ENCODE measurements at places on chromosomes 2 and 18.
A peak's percentile ranks its signal among the peaks of the same experiment; 100 is the strongest.

- no peak for DNase-seq
- H3K4me1 ChIP-seq, result no peaks in the 10 kb centered on the region
- H3K27me3 ChIP-seq, result no peaks in the 10 kb centered on the region
Observed at GRCh38 chr2:215362562-215362904, 50.7 kb downstream of the ATIC start.

GRCh38 chr2:190996338-190996946 is 17.5 kb downstream of the STAT1 start:
- DNase-seq, result peak; percentile 49
- H3K36me3 ChIP-seq, result peaks cover 97% of the 10 kb centered on the region
- no peaks in the 10 kb centered on the region for H3K4me1 ChIP-seq
- H3K27me3 ChIP-seq, result no peaks in the 10 kb centered on the region
- H3K27ac ChIP-seq, result peak overlapping the region; percentile 9
- H3K4me3 ChIP-seq, result no peak overlapping the region

GRCh38 chr2:230861552-230862255 is 3.0 kb upstream of the ITM2C start:
- no peak for DNase-seq
- no peak overlapping the region for H3K27ac ChIP-seq
- H3K36me3 ChIP-seq, result no peaks in the 10 kb centered on the region

DNA sequence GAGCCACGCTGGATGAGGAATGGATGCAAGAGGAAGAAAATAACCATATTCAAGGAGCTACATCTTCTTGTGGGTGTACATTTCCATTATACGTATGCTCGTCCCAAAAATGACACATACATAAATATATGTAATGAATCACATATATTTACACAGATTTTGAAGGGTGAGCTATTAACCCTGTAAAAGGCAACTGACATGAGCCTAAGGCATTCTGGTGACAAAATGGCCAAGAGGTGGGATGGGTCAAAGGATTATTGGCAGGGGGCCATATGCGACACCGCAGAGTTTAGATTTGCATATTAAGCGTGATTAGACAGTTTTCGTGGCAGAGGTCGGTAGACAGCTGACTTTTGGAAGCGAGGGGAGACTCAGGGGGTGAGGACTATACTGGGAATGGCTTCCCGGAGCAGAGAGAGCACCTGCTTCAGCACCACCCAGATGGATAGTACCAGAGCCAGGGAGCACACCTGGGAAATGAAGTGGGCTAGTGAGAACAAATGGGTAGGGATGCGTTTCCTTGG is 431 bp upstream of the CNRIP1 start:
- DNase-seq, result no peak
- no peak overlapping the region for H3K4me3 ChIP-seq
- H3K4me1 ChIP-seq, result no peaks in the 10 kb centered on the region

GRCh38 chr18:45157576-45157975 is 457.7 kb upstream of the SLC14A2 start:
- H3K27ac ChIP-seq, result no peak overlapping the region
- DNase-seq, result no peak
- H3K27me3 ChIP-seq, result no peaks in the 10 kb centered on the region
- H3K36me3 ChIP-seq, result no peaks in the 10 kb centered on the region
- H3K4me1 ChIP-seq, result no peaks in the 10 kb centered on the region
- H3K4me3 ChIP-seq, result no peak overlapping the region

DNA sequence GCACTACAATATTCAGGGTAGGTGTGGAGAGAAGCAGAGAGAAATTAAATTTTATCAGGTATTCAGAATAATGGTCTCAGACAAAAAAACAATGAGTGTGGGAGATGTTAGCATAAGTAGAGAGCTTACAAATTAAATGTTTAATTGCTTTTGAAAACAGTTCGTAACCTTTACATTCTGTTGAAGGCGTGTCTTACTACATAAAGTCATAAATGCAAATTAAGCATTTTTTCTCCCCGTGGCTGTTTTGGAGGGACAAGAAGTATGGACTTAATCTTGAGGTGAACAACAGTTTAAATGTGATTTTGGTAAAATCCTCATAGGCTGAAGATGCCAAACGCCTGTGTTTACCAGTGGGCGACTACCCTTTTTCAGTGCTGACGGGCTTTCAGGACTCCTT is 55.8 kb downstream of the OXER1 start:
- H3K4me3 ChIP-seq, result no peak overlapping the region
- H3K27me3 ChIP-seq, result no peaks in the 10 kb centered on the region
- H3K27ac ChIP-seq, result no peak overlapping the region
- no peak for DNase-seq
- H3K4me1 ChIP-seq, result no peaks in the 10 kb centered on the region

DNA sequence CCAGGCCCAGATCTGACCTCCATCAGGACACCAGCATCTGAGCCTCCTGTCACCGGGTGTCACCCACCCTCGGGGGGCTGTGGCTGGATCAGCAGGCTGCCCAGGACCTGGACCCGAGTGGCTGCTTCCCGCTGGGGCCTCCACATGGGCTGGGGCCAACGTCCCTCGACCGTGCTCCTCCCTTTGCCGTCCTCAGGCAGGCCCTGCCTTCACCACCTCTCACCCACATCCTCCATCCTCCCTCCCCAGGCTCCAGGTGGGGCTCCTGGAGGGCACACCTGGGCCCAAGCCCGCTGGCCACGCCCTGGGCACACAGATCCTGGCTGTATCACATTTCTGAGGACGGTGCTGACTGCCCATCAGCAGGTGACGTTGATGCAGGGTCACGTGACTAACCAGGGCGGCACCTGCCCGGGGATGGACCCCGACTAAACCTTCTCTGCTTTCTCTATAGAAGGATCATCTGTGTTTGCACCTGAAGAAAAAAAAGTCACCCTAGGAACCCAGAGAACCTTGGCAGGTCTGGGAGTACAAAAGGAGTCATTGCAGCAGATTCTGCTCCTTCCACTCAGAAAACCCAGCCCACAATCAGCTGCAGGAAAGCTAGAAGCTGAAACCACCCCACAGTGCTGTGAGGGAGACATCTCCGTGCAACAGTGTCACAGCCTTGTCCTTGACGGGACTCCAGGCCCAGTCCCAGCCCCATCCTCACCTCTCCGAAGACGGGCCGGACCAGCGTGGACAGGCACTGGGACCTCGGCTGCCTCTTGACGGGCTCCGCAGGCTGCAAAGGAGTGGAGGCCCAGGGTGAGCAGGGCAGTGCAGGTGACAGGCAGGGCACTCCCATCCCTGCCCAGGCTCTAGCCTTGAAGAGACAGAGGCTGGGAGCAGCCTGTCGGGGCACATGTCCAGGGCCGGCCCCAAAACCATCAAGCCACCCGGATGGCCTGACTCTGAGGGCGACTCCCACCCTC is 11.2 kb downstream of the STK25 start:
- H3K36me3 ChIP-seq, result peaks cover 50% of the 10 kb centered on the region

- H3K36me3 ChIP-seq, result no peaks in the 10 kb centered on the region
- DNase-seq, result no peak
- no peak overlapping the region for H3K4me3 ChIP-seq
- H3K27ac ChIP-seq, result no peak overlapping the region
Observed at GRCh38 chr2:36820942-36821605, 124.6 kb downstream of the VIT start.

DNA sequence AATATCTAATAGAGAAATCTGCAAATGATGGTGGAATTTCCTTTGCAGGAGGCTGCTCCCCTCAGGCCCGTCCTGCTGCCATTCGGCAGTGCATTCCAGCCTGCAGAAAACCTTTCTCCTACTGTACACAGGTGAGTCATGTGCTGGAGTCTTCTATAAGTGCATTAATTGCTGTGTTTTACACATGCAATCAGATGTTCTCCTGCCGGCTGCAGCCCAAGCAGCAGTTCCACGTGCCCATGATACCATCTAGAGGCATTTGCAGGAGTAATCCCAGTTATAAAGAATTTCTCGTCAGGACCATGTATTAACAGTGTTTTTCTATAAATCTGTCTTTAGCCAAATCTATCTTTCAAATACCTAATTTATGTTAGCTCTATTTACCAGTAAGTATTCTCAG is 304.7 kb upstream of the HNMT start:
- H3K27me3 ChIP-seq, result no peaks in the 10 kb centered on the region
- H3K4me1 ChIP-seq, result no peaks in the 10 kb centered on the region
- no peak for DNase-seq
- no peaks in the 10 kb centered on the region for H3K36me3 ChIP-seq

DNA sequence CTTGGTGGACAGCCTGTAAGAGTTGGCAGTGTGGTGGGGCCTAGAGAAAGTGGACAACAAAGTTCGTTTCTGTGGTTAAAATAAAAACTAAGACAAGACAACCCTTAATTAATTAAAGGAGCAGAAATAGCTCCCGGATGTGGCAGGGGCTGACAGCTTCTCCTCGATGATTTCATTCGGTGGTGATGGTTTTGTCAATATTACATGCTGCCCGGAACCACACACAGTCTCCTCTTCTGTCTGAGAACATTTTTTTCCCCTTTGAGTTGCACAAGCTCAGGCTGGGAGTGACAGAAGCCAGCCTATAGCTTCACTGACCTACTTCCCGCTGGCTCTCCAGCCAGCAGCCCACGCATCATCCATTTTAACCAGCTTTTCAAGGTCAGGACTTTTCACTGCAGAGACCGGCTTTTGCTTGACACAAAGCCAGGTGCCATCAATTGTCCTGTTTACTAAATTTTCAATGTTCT is 378.8 kb downstream of the SLC4A3 start:
- no peaks in the 10 kb centered on the region for H3K27me3 ChIP-seq
- H3K4me1 ChIP-seq, result no peaks in the 10 kb centered on the region
- no peaks in the 10 kb centered on the region for H3K36me3 ChIP-seq
- no peak for DNase-seq
- no peak overlapping the region for H3K27ac ChIP-seq

GRCh38 chr2:31354837-31355236 is 59.7 kb downstream of the XDH start:
- H3K36me3 ChIP-seq, result no peaks in the 10 kb centered on the region
- H3K4me1 ChIP-seq, result no peaks in the 10 kb centered on the region
- no peak for DNase-seq
- no peak overlapping the region for H3K4me3 ChIP-seq
- no peaks in the 10 kb centered on the region for H3K27me3 ChIP-seq
- H3K27ac ChIP-seq, result no peak overlapping the region

DNA sequence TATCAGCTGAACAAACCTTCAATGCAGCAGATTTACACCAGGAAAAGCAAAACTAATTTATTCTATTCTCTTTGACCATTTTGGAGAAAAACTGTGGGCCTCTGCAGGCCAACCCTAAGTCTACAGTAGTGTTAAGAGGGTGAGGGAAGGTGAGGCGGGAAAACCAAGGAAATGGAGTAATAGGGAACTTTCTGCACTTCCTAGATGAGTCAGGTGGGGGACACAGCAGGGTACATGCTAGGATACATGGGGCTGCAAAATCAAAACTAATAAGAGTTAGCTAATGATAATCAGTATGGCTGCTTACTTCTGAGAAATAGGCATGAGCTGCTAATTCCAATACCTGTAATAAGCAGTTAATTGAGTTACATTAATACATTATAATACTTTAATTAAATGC is 66.0 kb upstream of the PGAP1 start:
- H3K36me3 ChIP-seq, result no peaks in the 10 kb centered on the region
- no peaks in the 10 kb centered on the region for H3K27me3 ChIP-seq
- no peak overlapping the region for H3K27ac ChIP-seq
- H3K4me3 ChIP-seq, result no peak overlapping the region
- no peak for DNase-seq
- H3K4me1 ChIP-seq, result peaks cover 5% of the 10 kb centered on the region

- no peaks in the 10 kb centered on the region for H3K4me1 ChIP-seq
- H3K27ac ChIP-seq, result no peak overlapping the region
- no peak for DNase-seq
- peaks cover 3% of the 10 kb centered on the region for H3K36me3 ChIP-seq
- no peak overlapping the region for H3K4me3 ChIP-seq
Observed at GRCh38 chr2:206095536-206096332, 9.8 kb upstream of the INO80D start.

- H3K4me1 ChIP-seq, result no peaks in the 10 kb centered on the region
- H3K36me3 ChIP-seq, result no peaks in the 10 kb centered on the region
- H3K4me3 ChIP-seq, result no peak overlapping the region
- H3K27ac ChIP-seq, result no peak overlapping the region
Observed at GRCh38 chr2:35963824-35964223, 391.8 kb upstream of the CRIM1 start.

DNA sequence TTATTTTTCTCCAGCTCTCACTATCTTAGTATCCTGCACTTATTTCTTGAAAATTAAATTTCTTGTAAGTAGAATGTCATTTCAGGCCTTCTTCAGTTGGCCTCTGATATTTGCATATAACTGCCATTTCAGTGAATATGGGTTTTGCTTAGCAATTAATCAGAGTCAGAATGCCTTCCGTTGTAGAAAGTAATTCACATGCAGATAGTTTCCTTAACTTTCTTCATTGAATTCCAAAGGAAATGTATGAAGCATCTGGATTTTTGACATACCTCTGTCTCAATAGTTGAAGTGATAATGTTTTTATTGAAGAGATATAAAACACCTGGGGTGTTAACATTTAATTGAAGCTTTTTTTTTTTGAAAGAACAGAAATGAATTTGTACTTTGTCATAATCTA is 914.1 kb upstream of the NXPH2 start:
- H3K4me3 ChIP-seq, result no peak overlapping the region
- no peaks in the 10 kb centered on the region for H3K27me3 ChIP-seq
- no peaks in the 10 kb centered on the region for H3K4me1 ChIP-seq
- no peak for DNase-seq

GRCh38 chr2:162200636-162201035 is 42.6 kb downstream of the FAP start:
- DNase-seq, result no peak
- H3K4me3 ChIP-seq, result no peak overlapping the region
- H3K4me1 ChIP-seq, result no peaks in the 10 kb centered on the region
- H3K27me3 ChIP-seq, result no peaks in the 10 kb centered on the region

GRCh38 chr2:84856787-84857186 is 24.1 kb downstream of the TRABD2A start:
- H3K27ac ChIP-seq, result peak overlapping the region; percentile 66
- H3K36me3 ChIP-seq, result peaks cover 2% of the 10 kb centered on the region
- peaks cover 3% of the 10 kb centered on the region for H3K27me3 ChIP-seq

DNA sequence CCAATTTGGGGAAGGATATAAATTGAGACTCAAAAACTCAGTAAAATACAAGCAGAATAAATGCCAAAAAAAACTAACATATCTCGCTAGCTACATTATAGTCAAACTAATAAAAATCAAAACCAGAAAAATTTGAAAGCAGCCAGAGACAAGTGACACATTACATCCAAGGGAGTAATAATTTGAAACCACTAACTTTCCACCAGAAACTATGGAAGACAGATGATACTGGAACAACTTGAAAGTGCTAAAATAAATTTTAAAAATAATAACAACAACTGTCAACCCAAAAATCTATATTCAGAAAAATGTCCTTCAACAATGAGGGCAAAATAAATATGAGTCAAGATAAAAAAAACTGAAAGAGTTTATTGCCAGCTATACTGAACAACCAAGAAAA is 110.7 kb downstream of the EVA1A start:
- no peak overlapping the region for H3K4me3 ChIP-seq
- no peak for DNase-seq
- H3K4me1 ChIP-seq, result no peaks in the 10 kb centered on the region
- H3K27ac ChIP-seq, result no peak overlapping the region
- no peaks in the 10 kb centered on the region for H3K27me3 ChIP-seq
- H3K36me3 ChIP-seq, result no peaks in the 10 kb centered on the region

Data from T-cell (primary cell).